ENCODE measurements at places on chromosomes 7 and 10. TPM values are rescaled to one million over a fixed set of nuclear protein-coding genes. Genes with fewer than 3 reads are reported as not detected.

AGAP5 gene
- total RNA-seq = 1.4 TPM

IQUB gene
- total RNA-seq = not detected

SRGN gene
- total RNA-seq = 61.4 TPM

SPDYE5 gene
- total RNA-seq = not detected

STK31 gene
- total RNA-seq = 1.2 TPM

NRP1 gene
- total RNA-seq = 84.8 TPM

All from A549 treated with RU486 at 1 μM for 4 hours (cell line).